ENCODE measurements at places on chromosomes 12 and 14.

- DNase-seq = no peak
Measured at GRCh38 chr12:25186038-25186787, 8.7 kb downstream of the DNAI7 start.

DNA sequence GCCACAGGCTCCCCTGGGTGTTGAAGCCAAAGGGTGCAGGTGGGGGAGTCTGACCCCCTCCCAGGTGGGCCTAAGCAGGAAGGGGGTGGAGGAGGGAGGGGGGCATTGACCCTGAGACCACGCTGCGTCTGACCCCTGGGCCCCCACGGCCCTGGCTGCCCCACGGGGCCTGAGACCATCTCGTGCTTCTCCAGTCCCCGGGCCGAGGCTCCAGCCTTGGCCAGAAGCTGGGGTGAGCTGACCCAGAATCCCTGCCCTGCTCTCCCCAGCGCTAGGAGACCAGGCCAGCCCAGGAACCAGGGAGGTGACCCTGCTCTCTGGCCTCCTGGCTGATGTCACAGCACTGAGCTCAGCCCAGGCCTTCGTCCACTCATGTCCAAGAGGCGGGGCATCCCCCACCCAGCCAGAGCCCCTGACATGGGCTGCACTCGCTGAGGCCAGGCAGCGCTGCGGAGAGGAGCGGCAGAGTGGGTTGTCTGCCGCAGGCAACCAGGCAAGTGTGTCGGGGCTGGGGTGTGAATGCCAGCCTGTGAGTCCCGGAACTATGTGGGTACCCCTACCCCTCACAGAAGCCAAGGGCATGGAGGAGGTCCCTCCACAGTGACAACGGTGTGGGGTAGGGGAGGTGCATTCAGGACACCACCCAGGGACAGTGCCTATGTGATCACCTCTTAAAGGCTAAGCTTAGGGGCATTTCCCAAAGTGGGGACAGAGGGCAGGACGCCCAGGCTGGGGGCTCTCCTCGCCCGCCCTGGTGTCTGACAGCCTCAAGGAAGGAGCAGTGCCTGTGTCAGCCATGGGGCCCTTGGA lies 6.3 kb downstream of the TRMT61A start:
- DNase-seq = no peak

DNA sequence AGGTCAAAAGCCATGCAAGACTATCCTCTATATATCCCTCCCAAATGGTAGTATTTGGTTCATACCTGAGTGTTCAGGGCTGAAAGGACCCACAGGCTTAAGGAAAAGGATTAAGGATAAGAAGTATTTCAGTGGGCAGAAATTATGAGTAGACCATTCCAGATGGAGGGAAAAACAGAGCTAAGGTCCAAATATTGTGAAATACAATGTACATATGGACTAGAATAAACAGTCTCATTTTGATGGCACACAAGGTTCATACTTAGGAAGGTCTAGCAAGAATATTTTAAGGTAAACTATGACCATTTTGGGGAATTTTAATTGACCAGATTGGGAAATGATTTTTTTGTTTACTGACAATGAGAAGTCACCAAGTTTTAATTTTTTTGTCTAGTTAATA lies 124.6 kb downstream of the PRKD1 start:
- DNase-seq = no peak

- DNase-seq = no peak
Measured at GRCh38 chr12:1575408-1576401, 18.7 kb downstream of the FBXL14 start.

GRCh38 chr14:70315942-70316341 lies 43.5 kb downstream of the COX16 start:
- no peak for DNase-seq

DNA sequence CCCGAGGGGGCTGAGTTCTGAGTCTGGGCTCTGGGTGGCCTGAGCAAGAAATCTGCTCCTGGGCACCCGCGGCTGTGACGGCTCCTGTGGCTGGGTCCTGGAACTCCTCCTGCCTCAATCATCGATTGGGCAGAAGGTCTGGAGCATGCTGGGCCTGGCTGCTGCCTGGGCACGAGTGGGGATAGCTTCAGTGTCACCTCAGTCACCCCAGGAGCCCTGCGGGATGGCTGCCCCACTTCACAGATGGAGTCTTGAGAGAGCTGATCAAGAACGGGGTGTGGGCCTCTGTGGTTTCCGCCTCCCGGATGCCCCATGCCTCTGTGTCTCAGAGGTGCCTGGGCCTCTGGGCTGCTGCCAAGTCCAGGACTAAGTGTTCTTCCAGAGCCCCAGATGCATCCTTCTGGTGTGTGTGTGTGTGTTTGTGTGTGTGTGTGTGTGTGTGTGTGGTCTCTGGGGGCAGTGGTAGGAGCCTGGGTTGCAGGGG lies 185.6 kb upstream of the C14orf180 start:
- DNase-seq = no peak

DNA sequence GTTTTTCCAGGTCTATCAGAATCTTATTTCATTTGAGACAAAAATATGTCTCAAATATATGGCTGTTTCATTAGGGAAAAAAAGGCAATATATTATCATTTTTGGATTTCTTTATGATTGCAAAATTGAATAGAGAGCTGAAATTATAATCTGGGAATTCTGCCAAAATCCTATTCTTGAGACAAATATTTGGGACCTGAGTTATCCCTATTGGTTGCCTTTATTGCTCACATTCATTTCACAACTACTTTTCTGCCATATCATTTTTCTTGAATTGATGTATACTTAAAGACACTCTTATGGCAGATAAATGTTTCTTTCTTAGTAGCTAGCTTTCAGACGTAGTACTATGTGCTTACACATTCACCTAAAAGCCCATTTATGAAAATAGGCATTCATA lies 241.6 kb upstream of the NOVA1 start:
- DNase-seq = no peak

- DNase-seq = no peak
Measured at GRCh38 chr12:752695-753610, 574 bp downstream of the WNK1 start.

GRCh38 chr14:33711811-33712216 lies 239.1 kb downstream of the EGLN3 start:
- DNase-seq = no peak

GRCh38 chr12:47100160-47100559 lies 20.4 kb upstream of the AMIGO2 start:
- no peak for DNase-seq

DNA sequence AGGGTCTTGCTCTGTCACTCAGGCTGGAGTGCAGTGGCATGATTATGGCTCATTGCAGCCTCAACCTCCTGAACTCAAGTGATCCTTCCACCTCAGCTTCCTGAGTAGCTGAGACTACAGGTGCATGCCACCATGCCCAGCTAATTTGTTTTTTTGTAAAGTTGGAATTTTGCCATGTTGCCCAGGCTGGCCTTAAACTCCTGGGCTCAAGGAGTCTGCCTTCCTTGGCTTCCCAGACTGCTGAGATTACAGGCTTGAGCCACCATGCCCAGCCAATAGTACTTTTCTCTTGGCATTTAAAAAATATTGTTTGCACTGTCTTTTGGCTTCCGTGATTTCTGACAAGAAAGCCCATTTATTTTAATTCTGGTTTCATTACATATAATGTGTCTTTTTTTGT lies 61.3 kb downstream of the DIP2B start:
- DNase-seq = no peak
